Activated T-cell treated with anti-CD3 and anti-CD28 coated beads, Interleukin-2, amount 50 U/mL, for 48 hours (primary cell): ENCODE measurements at places on chromosomes 5 and 9.
A peak's percentile ranks its signal among the peaks of the same experiment; 100 is the strongest.

GRCh38 chr9:18447131-18447530 lies 26.8 kb upstream of the ADAMTSL1 start:
- DNase-seq: no peak

- DNase-seq: no peak
These were observed 43.3 kb upstream of the RASEF start for GRCh38 chr9:83106263-83106662.

- no peak for DNase-seq
These were observed 147.4 kb downstream of the ESM1 start for GRCh38 chr5:54837981-54838380.

GRCh38 chr9:80144856-80145255 lies 573.1 kb downstream of the TLE4 start:
- DNase-seq: no peak

DNA sequence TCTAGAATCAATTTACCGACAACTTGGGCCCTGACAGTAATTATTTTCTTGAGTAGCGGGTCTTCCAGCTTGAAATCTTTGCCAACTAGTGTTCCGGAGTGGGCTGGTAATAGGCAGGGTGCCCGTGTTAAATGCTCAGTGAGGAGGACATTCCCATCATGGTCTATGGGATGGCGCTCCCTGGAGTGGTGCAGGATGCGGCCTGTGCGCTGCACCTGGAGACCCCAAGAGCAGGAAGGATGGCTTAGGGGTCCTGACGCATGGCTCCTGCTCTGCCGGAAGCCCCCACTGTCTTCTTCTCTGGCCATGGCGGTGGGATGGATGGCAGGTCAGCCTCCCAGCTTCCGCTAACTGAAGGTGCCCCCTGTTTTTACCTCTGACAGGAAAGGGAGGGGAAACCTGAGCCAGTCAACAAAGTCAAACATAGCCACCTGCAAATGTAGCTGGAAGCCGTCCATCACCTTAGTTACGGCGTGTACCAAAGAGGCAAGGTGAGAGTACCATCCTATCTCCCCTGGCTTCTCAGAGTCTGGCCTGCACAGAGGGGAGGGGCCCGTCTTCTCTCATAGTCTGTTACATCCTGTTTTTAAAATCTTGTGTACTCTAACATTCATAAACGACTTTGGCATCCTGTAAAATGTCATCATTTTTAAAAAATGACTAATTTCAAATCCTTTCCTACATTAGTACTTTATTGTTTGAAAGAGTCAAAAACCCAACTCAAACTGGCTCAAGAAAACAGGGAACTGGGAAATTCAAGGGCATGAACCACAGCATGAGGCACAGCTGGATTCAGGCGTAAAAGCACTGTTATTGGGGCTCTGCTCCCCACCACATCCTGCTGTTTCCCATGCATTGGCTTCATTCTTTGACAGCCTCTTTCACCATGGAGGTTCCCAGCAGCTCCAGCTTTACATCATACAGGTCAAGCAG lies 28.5 kb upstream of the UNC5A start:
- no peak for DNase-seq

- peak; percentile 80 for DNase-seq
These were observed 46.2 kb upstream of the DENND4C start for GRCh38 chr9:19184144-19184917.

GRCh38 chr5:73939557-73939956 lies 313.6 kb downstream of the ARHGEF28 start:
- DNase-seq: no peak

- no peak for DNase-seq
These were observed 163.8 kb downstream of the SYK start for GRCh38 chr9:90965226-90966030.

DNA sequence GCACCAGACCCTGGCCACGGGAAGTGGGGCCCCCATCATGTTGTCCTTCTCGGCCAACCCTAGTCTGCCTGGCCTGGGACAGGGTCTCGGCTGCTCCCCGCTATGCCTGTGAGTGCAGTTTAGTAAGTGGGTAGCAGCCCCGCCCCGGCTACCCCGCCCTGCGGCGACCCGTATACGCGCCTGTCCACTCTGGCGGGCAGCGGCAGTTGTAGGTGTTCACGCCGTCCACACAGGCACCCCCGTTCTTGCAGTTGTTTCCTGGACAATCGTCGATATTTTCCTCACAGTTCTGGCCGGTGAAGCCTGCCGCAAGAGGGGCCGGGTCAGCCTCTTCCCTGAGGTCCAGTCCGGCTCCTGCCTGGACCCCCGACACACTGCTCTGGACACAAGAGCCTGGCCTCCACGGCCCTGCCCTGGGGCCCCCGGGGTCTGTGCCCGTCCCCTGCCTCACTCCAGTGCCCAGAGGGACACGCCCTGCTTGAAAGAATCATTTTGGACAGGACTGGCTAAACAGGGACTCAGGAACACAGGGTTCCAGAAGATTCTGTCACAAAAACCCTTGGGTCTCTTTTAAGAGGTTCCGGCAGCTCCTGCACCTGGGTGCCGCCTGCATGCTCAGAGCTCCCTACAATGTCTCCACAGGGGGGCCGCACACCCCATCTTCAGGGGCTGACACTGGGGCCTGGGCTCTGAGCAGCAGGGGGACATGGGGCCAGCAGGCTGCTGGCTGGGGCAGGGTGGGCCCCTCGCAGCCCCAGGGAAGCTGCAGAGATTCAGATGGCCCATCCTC lies 26.4 kb downstream of the NOTCH1 start:
- no peak for DNase-seq

DNA sequence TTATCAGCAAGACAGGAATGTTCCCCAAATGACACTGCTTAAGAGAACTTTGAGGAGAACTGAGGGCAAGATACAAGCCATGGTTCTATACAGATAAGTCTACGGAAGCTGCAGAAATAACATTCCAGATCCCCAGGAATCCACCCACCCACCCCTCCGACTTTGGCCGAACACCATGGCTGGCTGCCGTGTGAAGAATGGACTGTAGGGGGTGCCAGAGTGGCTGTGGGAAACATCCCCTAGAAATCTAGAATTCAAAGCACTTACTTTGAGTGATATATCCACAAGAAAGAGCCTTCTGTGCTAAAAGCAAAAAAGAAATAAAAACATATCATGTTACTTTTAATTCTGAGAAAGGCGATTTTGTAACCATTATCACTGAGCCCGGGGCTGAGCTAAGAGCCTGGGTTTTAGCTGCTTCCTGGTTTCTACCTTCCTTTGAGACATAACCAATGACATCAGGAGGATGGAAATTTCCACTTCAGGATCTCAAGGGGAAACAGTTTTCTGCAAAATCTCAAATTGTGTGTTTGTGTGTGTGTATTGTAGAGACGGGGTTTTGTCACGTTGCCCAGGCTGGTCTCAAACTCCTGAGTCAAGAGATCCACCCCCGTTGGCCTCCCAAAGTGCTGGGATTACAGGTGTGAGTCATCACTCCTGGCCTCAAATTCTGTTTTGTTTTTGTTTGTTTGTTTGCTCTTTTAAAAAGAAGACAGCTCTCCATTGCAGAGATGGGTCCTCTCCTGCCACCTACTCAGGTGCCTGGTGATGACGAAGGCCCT lies 36.4 kb downstream of the GGTA1 start:
- peak; percentile 57 for DNase-seq

DNA sequence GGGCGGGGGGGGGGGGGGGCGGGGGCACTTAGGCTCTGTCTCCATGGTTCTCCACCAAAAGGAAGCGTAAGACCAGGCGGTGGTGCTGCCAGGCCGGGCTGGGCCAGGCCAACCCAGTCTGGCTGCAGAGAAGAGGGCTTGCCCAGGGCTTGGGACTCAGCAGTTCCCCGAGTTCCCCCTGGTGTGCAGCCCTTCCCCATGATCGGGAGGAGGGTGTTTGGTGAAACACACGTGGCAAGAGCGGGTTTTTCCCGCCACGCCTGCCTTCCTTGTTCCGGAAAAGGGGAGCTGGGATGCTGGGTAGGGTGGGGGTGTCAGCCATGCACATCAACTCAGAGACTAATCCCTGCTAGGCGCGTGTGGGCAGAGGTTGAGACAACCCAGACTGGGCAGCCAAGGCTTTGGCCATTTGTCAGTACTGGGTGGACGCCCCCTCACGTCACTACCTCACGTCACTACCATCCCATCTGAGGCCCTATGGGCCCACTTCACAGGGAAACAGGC lies 32.9 kb downstream of the PRRX2 start:
- peak; percentile 34 for DNase-seq

DNA sequence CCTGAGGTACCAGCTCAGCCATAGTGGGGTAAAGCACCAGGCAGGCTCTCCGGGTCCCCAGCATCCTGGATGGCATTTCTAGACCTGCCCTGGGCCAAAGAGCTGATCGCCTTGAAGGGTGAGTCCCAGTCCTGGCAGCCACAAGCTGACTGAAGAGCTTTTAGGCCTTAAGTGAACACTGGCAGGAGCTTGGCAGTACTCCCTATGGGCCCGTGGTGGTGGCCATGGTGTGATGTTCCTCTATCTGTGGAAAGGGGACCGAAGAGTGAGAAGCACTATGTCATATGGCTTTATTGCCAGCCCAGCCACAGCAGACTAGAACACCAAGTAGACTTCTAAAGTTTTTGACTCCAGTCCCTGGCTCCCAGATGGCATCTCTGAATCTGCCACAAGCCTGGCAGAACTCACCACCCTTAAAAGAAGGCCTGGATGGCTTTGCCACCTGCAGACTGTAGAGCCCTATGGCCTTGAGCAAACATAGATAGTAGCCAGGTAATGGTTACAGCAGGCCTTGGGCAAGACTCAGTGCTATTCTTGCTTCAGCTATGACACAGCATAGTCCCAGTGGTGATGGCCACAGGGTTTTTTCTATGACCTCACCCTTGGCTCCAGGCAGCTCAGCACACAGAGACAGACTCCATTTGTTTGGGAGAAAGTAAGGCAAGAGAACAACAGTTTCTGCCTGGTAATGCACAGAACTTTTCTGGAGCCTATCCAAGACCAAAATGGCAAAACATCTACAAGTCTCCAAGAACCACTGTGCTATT lies 801.5 kb upstream of the DMAC1 start:
- DNase-seq: no peak

- DNase-seq: no peak
These were observed 2.7 kb upstream of the BICD2 start for GRCh38 chr9:92767066-92768054.

DNA sequence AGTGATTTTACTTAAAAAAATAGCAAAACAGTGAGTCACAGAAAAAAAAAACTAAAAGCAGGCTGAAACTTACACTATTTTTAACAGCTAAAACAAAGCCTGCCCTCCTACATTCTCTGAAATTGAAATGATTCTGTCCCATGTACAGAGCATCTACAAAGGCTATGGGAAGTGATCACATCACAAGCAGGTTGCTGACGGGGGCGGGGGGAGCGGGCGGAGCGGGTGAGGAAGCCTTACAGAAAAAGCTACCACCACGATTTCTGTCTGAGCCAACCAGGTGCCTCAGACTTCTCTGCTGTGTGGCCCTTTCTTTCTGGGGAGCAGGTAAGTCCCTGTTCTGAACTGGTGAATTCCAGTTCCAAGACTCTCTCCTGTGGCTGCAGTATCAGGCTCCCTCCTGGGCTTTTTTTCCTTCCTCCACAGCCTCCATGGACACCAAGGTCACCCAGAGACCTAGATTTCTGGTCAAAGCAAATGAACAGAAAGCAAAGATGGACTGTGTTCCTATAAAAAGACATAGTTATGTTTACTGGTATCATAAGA lies 104.9 kb downstream of the ANKRD18B start:
- DNase-seq: no peak

- DNase-seq: no peak
These were observed 1.0 kb upstream of the NTMT1 start for GRCh38 chr9:129624947-129625346.

DNA sequence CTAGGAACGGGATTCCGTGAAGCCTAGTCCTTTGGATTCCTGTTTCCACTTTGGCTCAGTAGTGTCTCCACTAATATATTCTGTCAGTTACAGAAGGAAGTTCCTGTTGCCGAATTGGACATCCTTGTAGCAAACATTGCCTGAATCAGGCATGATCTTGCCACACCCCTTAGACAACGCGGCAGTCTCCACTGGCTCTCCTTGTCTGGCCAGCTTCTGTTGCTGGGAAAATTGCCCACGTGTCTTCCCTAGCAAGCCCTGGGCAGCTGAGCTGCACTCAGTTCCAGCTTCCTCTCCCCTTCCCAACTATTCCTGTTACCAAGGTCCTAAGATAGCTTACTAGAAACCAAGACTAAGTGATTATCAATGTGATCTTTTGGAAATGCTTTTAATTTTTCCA lies 316.6 kb upstream of the RIOK2 start:
- DNase-seq: no peak

GRCh38 chr5:137332296-137332695 lies 166.8 kb downstream of the SPOCK1 start:
- DNase-seq: no peak

GRCh38 chr5:96017951-96018350 lies 56.3 kb upstream of the ELL2 start:
- no peak for DNase-seq

DNA sequence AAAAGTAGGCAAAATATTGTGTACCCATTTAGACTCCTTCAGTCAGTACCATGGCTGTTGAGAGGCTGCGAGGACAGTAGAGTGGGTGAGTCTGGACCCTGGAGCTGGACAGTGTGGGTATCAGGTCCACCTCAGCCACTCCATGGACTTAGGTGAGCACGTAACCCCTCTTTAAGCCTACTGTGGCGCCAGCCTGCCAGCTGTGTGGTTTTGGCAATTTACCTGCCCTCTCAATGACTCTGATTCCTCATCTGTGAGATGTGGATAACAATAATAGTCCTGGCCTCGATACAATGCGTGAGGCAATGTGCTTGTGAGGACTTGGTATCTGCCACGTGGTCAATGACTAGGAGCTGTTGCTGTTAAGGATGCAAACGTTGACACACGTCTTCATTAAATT lies 17.9 kb downstream of the SLC1A3 start:
- no peak for DNase-seq

GRCh38 chr5:29150840-29151239 lies 2042.6 kb upstream of the CDH6 start:
- no peak for DNase-seq

DNA sequence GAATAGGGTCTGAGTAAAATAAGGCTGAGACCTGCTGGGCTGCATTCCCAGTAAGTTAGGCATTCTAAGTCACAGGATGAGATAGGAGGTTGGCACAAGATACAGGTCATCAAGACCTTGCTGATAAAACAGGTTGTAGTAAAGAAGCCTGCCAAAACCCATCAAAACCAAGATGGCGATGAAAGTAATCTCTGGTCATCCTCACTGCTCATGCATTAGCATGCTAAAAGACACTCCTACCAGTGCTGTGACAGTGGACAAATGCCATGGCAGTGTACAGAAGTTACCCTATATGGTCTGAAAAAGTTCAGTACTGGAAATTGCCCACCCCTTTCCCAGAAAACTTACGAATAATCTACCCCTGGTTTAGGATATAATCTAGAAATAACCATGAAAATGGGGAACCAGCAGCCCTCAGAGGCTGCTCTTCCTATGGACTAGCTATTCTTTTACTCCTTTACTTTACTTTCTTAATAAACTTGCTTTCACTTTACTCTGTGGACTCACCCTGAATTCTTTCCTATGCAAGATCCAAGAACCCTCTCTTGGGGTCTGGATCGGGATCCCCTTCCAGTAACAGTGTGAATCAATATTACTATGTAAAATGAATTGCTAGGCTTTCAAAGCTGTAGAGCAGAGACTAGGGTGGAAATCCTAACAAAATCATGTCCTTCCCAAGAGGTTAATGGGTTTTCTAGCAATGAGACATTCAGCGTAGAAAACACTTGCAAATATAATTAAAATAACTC lies 257.8 kb downstream of the KIAA0825 start:
- no peak for DNase-seq
